H4 (cell line): ENCODE measurements at places on chromosomes 3 and 15. TPM values are rescaled to one million over a fixed set of nuclear protein-coding genes. Genes with fewer than 3 reads are reported as not detected.

Gene MKRN3
- 5.6 and 9.6 TPM in 2 replicates for total RNA-seq

Gene EIF4E3
- 0.91 and 0.97 TPM in 2 replicates for total RNA-seq

Gene PAQR5
- total RNA-seq, result 2.3 and 5.7 TPM in 2 replicates

Gene ILDR1
- total RNA-seq, result not detected in 2 replicates

Gene PPIB
- total RNA-seq, result 966 and 1,104 TPM in 2 replicates

Gene GPR149
- total RNA-seq, result not detected in 2 replicates

Gene SPTSSB
- total RNA-seq, result not detected in 2 replicates

Gene ZPLD1
- total RNA-seq, result 0.06 TPM in 1 of 2 replicates, not detected in the other

Gene HIGD2B
- not detected in 2 replicates for total RNA-seq

Gene GOLGA6L7
- not detected in 2 replicates for total RNA-seq

Gene CDHR4
- not detected in 2 replicates for total RNA-seq
